ENCODE measurements at places on chromosomes 5 and 9.

- DNase-seq: peak; percentile 28
Observed at GRCh38 chr9:115398996-115399395, 281.0 kb upstream of the TNC start.

GRCh38 chr5:39368116-39368515 is 3.8 kb upstream of the C9 start:
- DNase-seq: no peak

DNA sequence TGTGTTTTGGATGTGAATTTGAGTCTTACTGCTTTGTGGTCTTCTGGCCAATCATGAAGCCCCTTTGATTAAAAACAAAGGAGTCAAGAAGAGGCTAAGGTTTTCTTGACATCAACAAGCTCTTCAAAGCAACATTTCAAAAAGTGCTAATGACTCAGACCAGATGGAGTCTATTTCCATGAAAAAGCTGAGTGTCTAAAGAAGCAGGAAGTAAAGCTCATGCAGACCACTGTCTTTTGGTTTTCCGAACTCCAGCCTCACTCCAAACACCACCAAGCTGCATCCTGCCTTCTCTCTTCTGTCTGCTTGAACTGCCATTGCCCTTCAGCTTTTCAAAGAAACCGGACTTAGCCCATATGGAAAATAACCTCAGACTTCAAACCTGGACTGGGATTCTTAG is 115.2 kb downstream of the PRDM6 start:
- no peak for DNase-seq

- DNase-seq: no peak
Observed at GRCh38 chr9:119967867-119968535, 598.8 kb upstream of the BRINP1 start.

DNA sequence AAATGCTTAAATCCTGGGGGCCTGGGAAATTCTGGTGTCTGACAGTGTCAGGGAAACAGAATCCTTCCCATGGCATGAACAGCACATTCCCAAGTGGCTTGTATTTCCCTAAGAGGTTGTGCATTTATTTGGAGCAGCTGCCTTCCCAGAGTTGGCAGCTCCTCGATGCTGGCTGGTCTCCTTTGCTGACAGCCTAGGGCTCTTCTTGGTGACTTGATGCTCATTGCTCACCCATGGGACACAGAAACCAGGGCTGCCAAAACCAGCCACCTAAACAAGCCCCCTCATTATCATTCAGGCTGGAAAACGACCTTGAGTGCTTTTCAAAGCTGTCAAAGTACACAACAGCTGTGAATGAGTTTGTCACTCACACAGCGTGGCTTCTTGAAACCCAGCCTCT is 24.2 kb downstream of the ENHO start:
- DNase-seq: no peak

DNA sequence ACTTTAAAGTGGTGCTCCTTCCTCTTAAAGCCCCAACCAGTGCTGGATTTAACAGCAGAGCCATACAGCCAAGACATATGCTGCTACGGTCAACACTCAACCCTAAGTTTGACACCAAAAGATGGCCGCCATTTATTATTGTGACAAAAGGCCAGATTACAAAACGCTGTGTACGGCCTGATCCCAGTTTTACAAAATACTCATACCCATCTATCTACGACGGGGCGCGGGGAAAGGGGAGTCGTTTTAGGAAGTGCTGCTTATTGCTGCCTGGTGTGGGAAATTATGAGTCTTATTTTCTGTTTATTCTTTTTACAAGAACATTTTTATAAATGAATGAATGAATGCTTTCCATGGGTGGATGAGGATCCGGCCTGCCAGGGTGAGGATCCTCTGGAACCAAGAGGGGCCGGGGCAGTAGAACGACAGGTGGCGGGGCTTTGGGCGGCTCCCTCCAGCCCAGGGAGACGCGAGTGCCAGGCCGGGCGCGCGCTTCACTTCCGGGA is 457 bp upstream of the IDNK start:
- DNase-seq: no peak

- peak; percentile 5 for DNase-seq
Observed at GRCh38 chr9:123434619-123435240, 78.7 kb downstream of the CRB2 start.

- DNase-seq: no peak
Observed at GRCh38 chr5:113027015-113027414, 50.4 kb downstream of the DCP2 start.

- no peak for DNase-seq
Observed at GRCh38 chr5:122351416-122352157, 39.5 kb downstream of the SNCAIP start.

DNA sequence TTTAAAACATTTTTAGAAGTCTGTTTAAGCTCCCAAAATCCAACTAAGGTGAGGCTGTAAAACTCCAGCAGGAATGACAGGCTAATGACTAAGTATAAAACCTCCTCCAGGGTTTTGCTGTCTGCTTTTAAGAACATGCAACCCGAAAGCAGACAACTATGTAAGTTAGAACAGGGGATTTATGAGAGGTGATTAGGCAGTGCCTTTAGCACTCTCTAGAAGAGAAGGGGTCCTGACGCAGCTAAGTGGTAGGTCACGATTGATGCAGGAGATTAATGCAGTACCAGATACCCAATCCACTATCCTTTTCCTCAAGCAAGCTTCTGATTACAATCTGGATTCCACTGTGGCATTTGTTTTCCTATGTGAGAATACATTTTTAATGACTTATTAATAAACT is 25.9 kb downstream of the HOMER1 start:
- no peak for DNase-seq

GRCh38 chr5:54975701-54976100 is 9.7 kb downstream of the ESM1 start:
- DNase-seq: no peak

GRCh38 chr9:132327537-132327936 is 27.2 kb downstream of the SETX start:
- no peak for DNase-seq

DNA sequence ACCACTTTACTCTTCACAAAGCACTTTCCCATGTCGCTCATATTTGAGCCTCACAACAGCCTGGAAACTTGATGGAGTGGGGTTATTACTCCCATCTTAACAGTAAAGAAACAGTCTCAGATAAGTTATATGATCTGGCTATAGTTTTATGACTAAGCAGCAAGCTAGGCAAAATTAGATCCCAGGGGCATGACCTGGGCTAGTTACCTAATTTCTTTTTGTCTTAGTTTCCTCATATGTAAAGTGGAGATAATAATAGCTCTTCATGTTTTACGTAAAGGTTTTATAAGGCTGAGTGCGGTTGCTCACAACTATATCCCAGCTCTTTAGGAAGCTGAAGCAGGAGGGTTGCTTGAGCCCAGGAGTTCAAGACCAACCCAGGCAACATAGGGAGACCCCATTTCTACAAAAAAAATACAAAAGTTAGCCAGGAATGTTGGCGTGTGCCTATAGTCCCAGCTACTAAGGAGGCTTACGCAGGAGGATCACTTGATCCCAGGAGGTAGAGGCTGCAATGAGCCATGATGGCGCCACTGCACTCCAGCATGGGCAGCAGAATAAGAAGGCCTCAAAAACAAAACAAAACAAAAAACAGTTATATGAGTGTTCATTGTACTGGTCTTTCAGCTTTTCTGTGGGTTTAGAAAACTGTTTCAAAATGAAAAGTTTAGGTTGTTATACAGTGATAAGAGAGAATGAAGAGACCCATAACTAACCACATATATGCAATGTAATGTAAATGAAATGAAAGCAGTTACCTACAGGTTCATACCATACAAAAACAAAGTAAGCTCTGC is 6.5 kb upstream of the PLIN2 start:
- no peak for DNase-seq

All from EH (cell line).